Brain microvascular endothelial cell (primary cell): ENCODE measurements at places on chromosomes 7 and 10.
A peak's percentile ranks its signal among the peaks of the same experiment; 100 is the strongest.

GRCh38 chr10:102024799-102025198 is 31.2 kb downstream of the ARMH3 start:
- DNase-seq, result no peak

GRCh38 chr10:111370101-111370500 is 293.3 kb downstream of the ADRA2A start:
- DNase-seq, result peak; percentile 23

DNA sequence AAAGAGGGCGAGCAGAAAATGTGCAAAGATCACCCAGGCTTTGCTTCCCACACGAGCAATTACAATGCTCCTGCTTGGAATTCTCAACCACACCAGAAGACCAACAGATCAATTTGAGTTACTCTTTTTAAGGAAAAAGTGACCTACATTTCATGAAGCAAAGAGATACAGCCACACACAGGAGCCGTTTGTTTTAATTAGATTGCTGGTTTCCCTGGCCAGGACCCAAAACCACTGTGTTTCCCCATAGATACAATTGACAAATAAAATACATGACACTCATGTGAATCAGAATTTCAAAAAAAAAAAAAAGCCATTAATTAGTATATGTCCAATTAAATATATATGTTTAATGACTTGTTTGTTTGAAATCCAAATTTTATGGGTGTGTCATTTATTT is 458.3 kb downstream of the PLXDC2 start:
- DNase-seq, result no peak

GRCh38 chr7:137934176-137934826 is 67.6 kb downstream of the CREB3L2 start:
- DNase-seq, result no peak

GRCh38 chr10:73459683-73460314 is 26.4 kb upstream of the MSS51 start:
- DNase-seq, result no peak
